ENCODE measurements at places on chromosomes 5 and 9.

DNA sequence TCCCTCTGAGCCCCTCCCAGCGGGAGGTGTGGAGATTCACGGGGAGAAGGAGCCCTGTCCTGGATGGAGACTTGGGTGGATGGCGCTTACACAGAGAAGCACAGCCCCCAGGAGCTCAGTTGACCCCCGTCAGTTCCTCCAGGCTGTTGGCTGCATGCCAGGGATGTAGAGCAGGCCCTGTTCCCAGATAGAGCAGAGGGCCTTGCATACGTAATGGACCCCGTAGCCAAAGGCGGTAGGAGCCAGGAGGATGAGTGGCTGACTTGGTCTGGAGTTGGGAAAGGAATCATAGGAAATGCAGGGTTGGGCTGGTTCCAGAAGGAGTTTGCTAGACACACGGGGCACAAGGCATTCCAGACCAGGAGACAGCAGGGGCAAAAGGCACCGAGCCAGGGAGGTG lies 2.5 kb downstream of the PMPCA start:
- DNase-seq = no peak

DNA sequence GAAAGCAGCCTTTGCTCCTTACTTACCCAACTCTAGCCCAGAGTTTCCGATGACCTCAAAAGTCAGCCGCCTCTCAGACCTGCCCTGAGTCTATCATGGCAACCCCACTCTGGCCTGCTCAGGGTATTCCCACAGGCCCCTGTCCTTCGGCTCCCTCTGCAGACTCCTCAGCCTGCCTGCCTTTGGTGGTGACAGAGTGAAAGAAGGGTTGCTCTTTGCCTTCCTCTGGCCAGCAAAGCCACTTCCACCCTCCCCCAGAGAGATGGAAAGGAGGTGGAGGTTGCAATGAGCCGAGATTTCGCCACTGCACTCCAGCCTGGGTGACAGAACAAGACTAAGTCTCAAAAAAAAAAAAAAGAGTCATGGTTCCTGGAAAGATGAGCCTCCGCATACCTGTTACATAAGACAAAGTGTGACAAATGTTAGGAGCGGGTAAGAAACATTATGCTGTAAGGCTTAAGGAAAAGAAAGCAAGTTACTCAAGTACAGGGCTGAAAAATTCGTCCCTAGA lies 2.3 kb upstream of the SMIM33 start:
- DNase-seq = no peak

GRCh38 chr5:130966990-130967525 lies 198.0 kb downstream of the HINT1 start:
- DNase-seq = no peak

GRCh38 chr9:100129772-100130171 lies 30.7 kb downstream of the INVS start:
- DNase-seq = no peak

DNA sequence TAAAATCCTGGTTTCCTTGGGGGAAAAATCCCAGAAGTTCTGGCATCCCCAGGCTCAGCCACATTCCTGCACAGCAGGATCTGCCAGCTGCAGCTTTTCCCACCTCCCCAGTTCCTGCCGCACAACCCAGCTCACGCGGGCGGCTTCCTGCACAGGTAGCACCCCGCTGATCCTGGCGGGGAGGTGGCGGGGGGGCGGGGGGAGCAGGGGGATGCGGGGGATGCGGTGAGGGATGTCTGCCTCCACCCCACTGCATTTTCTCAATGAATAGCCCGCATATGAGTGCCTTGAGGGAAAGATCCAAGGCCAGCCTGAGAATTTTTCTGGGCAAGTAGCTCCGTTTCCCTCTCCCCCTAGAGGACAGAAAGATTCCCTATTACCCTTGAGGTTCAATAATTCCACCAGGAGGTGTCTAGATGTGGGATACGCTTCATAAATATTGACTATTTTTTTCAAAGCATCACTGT lies 21.1 kb downstream of the GFPT2 start:
- DNase-seq = no peak
